Smooth muscle cell of the brain vasculature (primary cell): ENCODE measurements at places on chromosomes 4 and X.

DNA sequence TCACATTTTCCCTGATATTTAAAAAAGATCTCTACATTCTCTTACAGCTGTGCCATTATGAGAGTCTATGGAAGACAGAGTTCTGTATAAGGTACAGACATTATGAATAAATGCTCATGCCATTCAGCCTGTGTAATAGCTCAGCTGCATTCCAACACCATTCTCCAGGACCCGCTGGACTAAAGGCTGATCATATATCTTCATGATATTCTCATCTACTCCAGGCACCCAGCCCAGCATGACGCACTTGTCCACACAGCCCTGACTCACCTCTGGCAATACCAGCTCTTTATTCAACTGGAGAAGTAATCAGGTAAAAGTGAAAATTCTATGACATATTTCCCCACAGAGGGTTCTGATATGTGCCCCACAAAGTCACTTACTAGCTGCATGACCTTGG lies 437.5 kb upstream of the FGF16 start:
- DNase-seq: no peak

- no peak for DNase-seq
These were observed 20.1 kb upstream of the IL3RA start for GRCh38 chrX:1316527-1316926.

DNA sequence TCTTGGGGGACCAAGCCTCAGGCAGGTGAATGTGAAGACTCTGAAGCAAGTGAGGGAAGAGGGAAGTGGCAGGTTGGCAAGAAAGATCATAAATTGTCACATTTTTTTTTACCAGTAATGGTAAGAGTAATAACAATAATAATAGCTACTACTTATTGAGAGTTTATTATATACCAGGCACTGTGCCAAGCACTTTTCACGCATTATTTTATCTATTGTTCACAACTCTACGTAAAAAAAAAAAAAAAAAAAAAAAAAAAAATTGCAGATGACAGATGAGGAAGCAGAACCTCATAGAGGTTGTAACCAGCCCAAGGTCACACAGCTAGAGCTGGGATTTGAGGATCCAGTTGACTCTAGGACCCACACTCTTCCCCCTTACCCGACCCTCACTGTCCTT lies 40.9 kb downstream of the TSC22D3 start:
- DNase-seq: no peak

- DNase-seq: no peak
These were observed 129.1 kb downstream of the CXXC4 start for GRCh38 chr4:104365618-104366017.

GRCh38 chrX:69036674-69037573 lies 128.3 kb downstream of the PJA1 start:
- DNase-seq: no peak

- DNase-seq: no peak
These were observed at the start of gene HPGD for GRCh38 chr4:174522183-174523024. Gene HPGD (minus strand): TSS chr4:174522488. CDS start chr4:174522451, 37 bp downstream.

DNA sequence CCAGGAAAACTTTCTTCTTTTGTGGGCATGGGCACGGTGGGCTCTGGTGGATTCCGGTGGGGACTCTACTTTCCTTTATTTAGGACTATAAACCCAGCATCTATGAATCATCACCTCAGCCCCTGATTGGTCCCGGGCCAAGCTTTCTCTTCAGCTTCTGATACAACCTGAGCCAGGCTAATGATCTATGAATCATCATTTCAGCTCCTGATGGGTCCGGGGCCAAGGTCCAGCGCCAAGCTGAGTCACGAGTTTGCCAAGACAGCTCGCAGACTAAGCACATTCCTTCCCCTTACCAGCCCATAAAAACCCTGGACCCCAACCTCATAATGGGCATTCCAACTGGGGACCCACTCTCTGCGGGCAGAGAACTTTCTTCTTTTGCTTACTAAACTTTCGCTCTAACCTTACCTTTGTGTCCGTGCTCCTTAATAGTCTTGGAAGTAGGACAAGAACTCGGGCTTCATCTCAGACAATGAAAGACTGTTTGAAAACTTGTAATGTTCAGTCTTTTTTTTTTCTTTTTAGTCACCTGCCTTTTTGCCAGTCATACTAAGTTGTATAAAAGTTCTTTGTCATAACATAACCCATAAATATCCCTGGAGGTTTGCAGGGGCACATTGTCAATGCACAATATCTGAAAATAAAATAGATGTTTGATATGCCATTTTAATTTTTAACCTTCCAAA lies 904.9 kb upstream of the EPHA5 start:
- no peak for DNase-seq

- DNase-seq: no peak
These were observed 210.0 kb upstream of the AGTR2 start for GRCh38 chrX:115960440-115961084.

DNA sequence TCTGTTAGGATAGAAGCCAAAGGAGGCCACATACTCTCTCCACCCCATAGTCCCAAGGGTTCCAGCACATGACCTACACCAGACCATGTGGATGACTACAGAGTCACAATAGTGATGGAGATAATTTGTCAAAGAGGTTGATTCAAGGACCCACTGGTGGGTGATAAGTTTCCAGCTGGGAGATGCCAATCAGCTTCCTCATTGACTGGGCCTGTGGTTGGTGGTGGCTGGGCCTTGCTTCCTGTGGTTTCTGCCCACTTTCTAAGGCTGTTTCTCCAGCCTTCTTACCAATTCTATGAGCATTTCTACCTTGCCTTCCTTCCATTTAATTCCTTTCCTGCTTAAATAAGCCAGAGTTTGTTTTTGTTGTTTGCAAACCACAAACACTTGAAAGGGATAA lies 95.5 kb upstream of the CPEB2 start:
- DNase-seq: no peak

- DNase-seq: no peak
These were observed 7.6 kb upstream of the TBC1D19 start for GRCh38 chr4:26576231-26576739.

GRCh38 chrX:19855700-19856381 lies 31.6 kb downstream of the SH3KBP1 start:
- no peak for DNase-seq

DNA sequence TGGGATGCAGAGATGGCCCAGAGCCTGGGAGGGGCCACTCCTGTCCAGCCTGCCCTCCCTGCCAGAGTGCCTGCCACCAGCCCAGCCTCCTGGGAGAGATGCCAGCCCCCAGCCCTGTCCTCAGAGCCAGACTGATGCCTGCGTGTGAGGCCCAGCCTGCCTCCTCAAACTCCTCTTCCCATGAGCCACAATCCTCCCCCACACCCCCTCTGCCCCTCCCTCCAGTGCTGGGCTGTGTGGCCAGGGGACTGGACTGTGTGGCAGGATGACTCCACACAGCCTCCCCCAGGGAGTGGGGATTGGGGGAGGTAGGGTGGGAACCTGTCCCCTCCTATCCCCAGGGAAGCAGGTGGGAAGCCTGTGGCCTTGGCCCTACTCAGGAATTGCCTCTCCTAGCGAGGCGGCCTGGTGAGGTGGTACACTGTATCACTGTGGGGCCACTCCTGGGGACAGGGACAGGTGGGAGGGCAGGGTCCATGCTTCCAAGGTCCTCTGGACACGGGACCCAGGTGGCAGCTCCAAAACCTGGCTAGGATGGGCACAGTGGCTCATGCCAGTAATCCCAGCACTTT lies 4.3 kb upstream of the SH3BP2 start:
- no peak for DNase-seq

GRCh38 chrX:10009741-10010140 lies 42.6 kb downstream of the CLDN34 start:
- DNase-seq: no peak

GRCh38 chrX:71111921-71112431 lies 599 bp upstream of the IL2RG start:
- no peak for DNase-seq

DNA sequence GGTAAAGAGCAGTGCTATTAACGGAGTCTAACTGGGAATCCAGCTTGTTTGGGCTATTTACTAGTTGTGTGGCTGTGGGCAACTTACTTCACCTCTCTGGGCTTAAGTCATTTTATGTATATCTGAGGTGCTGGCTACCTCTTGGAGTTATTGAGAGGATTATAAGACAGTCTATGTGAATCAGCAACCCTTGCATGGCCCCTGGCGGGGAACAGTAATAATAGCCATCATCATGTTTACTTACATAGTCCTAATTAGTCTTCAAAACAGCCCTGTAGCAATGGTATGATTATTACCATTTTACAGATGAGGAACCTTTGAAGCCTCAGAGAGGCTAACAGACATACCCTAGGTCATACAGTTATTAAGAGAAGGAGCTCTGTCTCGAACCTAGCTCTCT lies 1.5 kb downstream of the HPRT1 start:
- no peak for DNase-seq

- no peak for DNase-seq
These were observed 48.5 kb upstream of the HDAC8 start for GRCh38 chrX:72621163-72621562.

DNA sequence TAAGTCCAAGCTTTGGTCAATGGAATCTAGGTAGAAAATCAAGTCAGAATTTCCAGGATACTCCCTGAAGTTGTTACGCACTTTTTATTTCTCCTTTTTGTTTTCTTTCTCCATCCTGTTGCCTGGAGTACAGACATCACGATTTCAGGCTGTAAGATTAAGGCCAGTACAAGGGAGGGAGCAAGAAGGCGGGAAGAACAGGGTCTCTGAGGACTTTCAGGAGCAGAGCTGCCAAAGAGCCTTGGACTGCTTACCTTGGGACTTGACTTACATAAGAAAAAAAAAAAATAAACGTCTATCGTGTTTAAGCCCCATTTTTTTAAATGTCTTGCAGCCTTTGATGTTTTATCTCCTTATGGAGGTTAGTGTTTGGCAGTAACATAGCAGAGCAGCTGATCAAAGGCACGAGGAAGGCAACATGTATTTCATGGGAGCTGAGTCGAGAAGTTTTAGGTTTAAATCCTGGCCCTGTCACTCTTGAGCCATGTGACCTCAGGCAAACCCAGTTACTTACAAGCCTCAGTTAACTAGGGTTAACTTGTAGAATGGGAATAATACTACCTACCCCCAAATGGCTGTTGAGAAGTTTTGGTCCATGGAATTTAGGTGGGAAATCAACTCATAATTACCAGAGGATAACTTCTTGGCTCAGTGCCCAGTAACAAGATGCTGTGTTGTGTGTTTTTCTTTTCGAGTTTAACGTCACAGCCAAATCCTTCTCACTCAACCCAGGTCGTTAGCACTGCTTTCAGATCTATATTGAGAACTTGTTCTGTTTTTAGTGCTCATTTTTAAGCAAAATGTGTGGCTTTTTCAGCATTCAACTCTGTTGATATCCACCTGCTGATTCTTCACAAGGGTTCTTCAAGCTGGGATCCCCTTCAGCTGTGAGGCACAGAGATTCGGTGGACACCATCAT lies 106.8 kb downstream of the CLNK start:
- DNase-seq: no peak

DNA sequence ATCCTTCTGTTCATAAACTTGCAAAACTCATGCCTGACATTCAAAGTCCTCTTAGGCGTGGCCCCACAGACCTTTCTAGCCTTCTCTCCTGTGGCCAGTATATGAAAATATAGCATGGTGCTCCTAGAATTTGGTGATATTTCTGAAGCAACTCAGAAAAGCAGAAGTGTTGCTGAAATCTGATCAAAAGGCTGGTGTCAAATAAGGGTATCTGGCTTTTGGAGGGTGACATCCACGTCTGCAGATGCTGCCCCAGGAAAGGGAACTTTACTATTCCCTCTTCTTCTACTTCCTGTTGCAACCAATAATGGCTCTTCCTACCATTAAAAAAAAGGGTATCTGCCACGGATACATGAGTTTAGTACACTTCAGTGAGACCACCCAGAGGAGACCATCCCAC lies 83.9 kb upstream of the RPS6KA3 start:
- no peak for DNase-seq

DNA sequence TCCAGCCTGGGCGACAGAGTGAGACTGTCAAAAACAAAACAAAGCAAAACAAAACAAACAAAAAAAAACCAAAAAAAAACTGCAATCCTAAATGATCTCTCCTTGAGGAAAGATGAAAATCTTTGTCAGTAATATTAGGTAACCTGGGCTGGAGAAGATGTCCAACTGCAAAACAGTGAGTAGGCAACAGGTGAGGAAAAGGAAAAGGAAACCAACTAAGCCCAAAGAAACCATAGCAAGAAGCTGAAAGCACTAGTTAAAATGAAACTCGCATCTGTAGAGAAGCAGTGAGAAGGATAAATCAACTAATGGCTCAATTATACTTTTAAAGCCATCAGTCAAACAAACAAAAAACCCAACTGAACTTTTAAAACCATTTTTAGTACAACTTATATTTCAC lies 54.2 kb downstream of the ENOX2 start:
- no peak for DNase-seq
